Activated T-helper 1 cell treated with anti-CD3 and anti-CD28 coated beads, Interleukin-12 subunit alpha, Interleukin-12 subunit beta, Interleukin-2, Interleukin-4 antibody, amounts not matched to agents 30 ng/mL and 10 ng/mL and 1 ng/mL, durations not matched to agents 14 hours and 24 hours and 36 hours (primary cell): ENCODE measurements at places on chromosomes 12 and 14. TPM values are rescaled to one million over a fixed set of nuclear protein-coding genes. Genes with fewer than 3 reads are reported as not detected.

DNA sequence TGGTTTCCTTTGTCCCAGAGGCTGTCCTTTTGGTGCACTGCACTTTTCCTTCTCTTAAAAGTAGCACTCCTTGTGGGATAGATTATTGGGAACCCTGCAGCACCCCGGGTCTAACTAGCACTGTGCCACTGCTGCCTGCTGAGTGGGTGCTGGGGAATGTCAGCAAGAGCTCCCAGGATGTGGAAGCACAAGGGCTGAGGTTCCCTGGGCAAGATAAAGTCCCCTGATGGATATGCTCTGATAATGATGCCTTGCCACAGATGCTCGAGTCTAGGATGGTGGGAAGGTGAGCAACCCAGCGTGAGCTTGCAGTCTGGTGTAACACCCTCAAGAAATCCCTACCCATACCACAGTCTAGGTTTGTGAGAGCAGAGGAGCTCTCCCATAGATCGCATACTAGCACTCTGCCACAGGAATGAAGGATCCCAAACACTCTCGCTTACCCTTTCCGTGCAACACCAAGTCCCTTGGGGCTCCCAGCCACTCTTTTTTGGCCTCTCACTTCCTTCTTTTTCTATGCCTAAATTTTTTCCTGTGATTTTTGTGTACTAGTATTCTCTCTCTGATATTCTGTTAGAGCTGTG, 32.6 kb downstream of the USP15 start:
- peak overlapping the region; percentile 68 for H3K27ac ChIP-seq
- H3K27me3 ChIP-seq, result no peaks in the 10 kb centered on the region

GRCh38 chr12:92141591-92142121, 4.0 kb downstream of the BTG1 start:
- no peak for DNase-seq
- H3K4me3 ChIP-seq, result peak overlapping the region; percentile 94
- H3K4me1 ChIP-seq, result peaks cover 70% of the 10 kb centered on the region
- H3K27me3 ChIP-seq, result peaks cover 2% of the 10 kb centered on the region
- H3K36me3 ChIP-seq, result peaks cover 70% of the 10 kb centered on the region
- peak overlapping the region; percentile 90 for H3K27ac ChIP-seq

- peak; percentile 25 for DNase-seq
- H3K27me3 ChIP-seq, result peaks cover 12% of the 10 kb centered on the region
- H3K36me3 ChIP-seq, result no peaks in the 10 kb centered on the region
- H3K4me3 ChIP-seq, result no peak overlapping the region
These were observed 55.1 kb downstream of the CMAS start for GRCh38 chr12:22100958-22101748.

DNA sequence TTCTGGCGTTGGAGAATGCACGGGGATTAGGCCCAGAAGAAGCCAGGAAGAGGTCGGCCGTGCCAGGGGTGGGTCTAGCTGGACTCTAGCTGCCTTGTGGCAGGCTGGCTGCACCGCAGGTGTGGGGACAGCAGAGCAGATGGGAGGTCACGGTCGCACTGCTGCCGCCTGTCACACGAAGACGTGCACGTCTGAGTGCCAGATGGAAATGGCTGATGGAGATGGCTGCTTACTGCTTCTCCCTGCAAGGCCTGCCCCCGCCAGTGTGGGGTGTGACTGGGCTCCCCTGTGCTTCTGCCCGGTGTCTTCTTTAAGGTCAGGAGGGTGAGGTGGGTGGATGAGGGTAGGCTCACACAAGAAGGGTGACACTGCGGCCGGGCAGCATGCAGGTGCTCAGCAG, 79.0 kb downstream of the MOK start:
- H3K36me3 ChIP-seq, result no peaks in the 10 kb centered on the region
- H3K27ac ChIP-seq, result no peak overlapping the region
- no peak for DNase-seq
- no peaks in the 10 kb centered on the region for H3K27me3 ChIP-seq

DNA sequence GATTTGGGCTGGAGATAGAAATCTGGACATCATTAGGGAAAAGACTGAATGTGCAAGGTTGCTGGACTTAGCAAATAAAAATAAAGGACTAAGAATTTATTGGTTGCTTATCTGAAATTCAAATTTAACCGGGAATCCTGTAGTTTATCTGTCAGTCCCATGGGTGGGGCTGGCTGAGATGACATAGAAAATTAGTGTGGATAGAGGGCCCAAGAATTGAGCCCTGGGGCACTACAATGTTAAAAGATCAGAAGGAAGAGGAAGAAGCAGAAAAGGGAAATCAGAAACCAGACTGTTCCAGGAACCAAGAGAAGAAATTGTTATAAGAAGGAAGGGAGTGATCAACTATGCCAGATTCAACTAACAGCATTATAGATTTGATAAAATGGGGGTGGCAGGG, 96.7 kb upstream of the CCDC196 start:
- no peaks in the 10 kb centered on the region for H3K4me1 ChIP-seq
- no peak overlapping the region for H3K27ac ChIP-seq
- no peak for DNase-seq
- peaks cover 11% of the 10 kb centered on the region for H3K27me3 ChIP-seq

DNA sequence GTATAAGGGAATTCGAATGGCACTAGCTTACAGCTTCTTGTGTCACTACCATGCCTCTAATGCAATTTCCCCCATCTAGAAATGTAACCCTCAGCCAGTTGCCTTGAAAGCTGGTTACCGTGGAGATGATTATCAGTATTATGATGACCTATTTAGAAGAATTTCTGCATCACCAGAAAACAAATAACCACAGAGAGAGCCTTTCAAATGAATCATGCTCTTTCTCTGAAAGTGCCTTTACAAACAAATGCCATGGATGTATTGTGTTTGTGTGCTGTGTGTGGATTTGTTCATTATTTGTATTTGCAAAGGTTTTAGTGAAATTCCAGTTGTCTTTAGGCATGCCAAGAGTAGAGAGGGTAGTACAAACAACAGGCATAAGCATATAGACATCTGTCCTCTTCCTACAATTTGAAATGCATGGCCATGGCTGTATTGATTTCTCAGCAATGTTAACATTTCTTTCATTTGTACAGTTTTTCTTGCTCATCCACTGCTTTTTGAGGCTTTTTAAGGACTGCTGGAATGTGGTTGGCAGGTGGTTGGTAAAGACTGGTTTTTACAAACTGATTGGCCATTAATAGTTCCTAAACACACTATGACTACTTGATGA, 266.5 kb downstream of the PAWR start:
- no peak overlapping the region for H3K27ac ChIP-seq
- DNase-seq, result no peak
- no peaks in the 10 kb centered on the region for H3K27me3 ChIP-seq
- no peak overlapping the region for H3K4me3 ChIP-seq

The GPX2 gene
- total RNA-seq, result not detected in 2 replicates

The PAX9 gene
- not detected in 2 replicates for total RNA-seq

The ABCD2 gene
- total RNA-seq, result 7.8 and 8.0 TPM in 2 replicates

DNA sequence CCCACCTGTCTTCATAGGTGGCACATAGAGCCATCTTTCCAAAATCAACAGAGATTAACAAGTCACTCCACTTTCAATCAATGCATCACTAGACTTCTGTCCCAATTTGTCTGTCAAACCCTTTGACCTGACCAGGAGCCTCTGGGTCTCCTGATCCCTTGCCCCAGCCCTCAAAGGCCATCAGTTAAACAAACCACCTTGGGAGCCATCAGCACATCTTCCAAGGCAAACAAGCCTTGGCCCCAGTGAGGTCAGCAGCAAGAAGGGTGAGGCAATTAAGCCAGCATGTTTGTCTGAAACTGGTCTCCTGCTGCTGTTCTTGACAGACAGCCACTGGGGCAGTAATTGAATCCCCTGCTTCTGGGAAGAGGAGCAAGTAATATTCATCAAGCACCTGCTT, 742.8 kb upstream of the TBX3 start:
- no peak for DNase-seq
- no peak overlapping the region for H3K27ac ChIP-seq
- H3K4me1 ChIP-seq, result no peaks in the 10 kb centered on the region
- H3K4me3 ChIP-seq, result no peak overlapping the region
- H3K36me3 ChIP-seq, result no peaks in the 10 kb centered on the region

- no peak overlapping the region for H3K4me3 ChIP-seq
- DNase-seq, result no peak
- no peaks in the 10 kb centered on the region for H3K27me3 ChIP-seq
These were observed 74.3 kb downstream of the TRHDE start for GRCh38 chr12:72346363-72346944.

- no peaks in the 10 kb centered on the region for H3K4me1 ChIP-seq
- no peak overlapping the region for H3K27ac ChIP-seq
These were observed 4.4 kb downstream of the KRT78 start for GRCh38 chr12:52844386-52844785.

GRCh38 chr12:108969622-108970021, 51.2 kb downstream of the SVOP start:
- H3K27me3 ChIP-seq, result peaks cover 6% of the 10 kb centered on the region
- no peak overlapping the region for H3K27ac ChIP-seq
- no peaks in the 10 kb centered on the region for H3K36me3 ChIP-seq
- no peak overlapping the region for H3K4me3 ChIP-seq
- H3K4me1 ChIP-seq, result no peaks in the 10 kb centered on the region

DNA sequence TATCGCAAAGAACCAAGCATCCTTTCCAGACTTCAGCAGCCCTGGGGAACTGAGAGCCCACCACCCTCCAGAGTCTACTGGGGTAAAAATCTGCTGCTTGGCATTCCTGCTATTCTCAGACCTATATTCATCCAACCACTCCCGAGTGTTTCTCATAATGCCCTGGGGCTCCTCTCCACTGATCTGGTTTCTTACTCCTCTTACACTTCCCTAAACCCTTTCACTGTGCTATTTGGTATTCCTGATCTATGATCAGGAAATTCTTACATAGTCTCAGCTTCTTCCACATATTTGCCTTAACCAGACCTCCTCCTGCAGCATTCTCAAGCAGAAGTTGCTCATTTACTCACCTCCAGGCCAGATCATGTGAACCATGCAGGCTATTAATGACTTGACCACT, 82.4 kb downstream of the SYT10 start:
- no peak overlapping the region for H3K27ac ChIP-seq
- H3K4me3 ChIP-seq, result no peak overlapping the region
- no peaks in the 10 kb centered on the region for H3K36me3 ChIP-seq
- H3K27me3 ChIP-seq, result no peaks in the 10 kb centered on the region
- H3K4me1 ChIP-seq, result no peaks in the 10 kb centered on the region

- no peak overlapping the region for H3K4me3 ChIP-seq
- H3K27me3 ChIP-seq, result peaks cover 4% of the 10 kb centered on the region
- H3K36me3 ChIP-seq, result peaks cover 41% of the 10 kb centered on the region
- no peak for DNase-seq
- no peak overlapping the region for H3K27ac ChIP-seq
These were observed 30.3 kb downstream of the HIP1R start for GRCh38 chr12:122865268-122866231.

The SPTB gene
- total RNA-seq, result not detected in 2 replicates

DNA sequence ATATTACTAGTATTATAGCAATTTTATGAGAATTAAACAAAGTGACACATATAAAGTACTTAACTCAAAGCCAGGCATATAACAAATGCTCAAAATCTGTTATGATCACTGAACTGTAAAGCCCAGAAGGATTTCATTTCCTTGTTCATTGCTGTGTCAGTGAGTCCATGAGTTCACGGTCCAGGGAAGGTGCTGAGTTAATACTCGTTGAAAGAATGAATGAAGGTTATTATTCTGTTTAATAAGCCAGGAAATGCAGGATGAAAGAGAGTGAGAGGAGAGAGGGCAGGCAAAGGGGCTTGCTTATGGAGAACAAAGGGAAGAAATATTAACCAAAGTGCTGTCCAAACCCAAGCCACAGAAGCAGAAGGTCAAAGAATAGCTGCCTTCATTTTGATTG, 40.2 kb upstream of the NT5DC3 start:
- no peak overlapping the region for H3K4me3 ChIP-seq
- H3K27ac ChIP-seq, result no peak overlapping the region
- H3K36me3 ChIP-seq, result no peaks in the 10 kb centered on the region
- H3K27me3 ChIP-seq, result peaks cover 5% of the 10 kb centered on the region
- no peak for DNase-seq

The PRIMA1 gene
- total RNA-seq, result not detected in 2 replicates

- peaks cover 37% of the 10 kb centered on the region for H3K36me3 ChIP-seq
- H3K4me1 ChIP-seq, result peaks cover 27% of the 10 kb centered on the region
- DNase-seq, result no peak
- no peak overlapping the region for H3K27ac ChIP-seq
- H3K27me3 ChIP-seq, result no peaks in the 10 kb centered on the region
- H3K4me3 ChIP-seq, result no peak overlapping the region
These were observed 29.2 kb downstream of the ZCCHC8 start for GRCh38 chr12:122471324-122472226.

DNA sequence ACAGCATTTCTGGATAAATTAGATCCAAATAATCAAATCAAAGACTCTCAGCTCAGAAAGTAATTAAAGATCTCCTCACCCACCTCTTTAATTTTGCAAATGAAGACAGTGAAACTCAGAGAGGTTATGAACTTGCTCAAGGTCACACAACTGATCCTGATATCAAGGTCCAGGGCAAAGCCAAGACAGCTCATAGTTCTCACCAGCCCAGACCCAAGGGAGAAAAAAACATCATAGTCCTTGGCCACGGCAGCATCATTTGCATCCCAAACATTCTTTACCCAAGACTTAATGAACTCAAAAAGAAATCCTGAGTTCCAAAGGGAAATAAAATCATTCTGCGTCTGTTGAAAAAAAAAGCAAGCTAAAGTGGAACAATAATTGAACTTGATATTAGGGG, 112.1 kb downstream of the DAD1 start:
- no peak for DNase-seq
- no peak overlapping the region for H3K4me3 ChIP-seq
- H3K4me1 ChIP-seq, result no peaks in the 10 kb centered on the region

DNA sequence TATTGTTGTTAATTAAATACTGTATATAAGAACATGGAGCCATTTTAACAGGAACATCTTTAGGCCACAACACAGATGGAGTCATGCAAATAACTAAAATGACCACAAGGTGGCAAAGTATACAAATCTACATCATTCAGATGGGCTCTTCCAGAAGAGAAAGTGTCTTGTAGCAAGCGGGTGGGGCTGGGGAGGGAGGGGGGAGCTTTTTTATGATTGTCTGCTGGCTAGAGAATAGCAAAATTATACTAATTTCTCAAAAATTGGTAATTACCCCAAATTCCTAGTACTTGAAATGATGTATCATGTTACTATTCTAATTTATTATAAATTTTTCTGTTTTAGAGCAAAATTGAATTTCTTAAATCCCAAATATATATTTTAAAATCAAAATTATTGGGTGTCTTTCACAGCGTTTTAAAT, 378.7 kb downstream of the PRKD1 start:
- H3K27me3 ChIP-seq, result no peaks in the 10 kb centered on the region
- no peaks in the 10 kb centered on the region for H3K36me3 ChIP-seq
- H3K27ac ChIP-seq, result no peak overlapping the region
- no peak for DNase-seq
- H3K4me1 ChIP-seq, result no peaks in the 10 kb centered on the region
